Spinal cord (tissue), 10 donors: ENCODE measurements at places on chromosomes 5 and 9. TPM values are rescaled to one million over a fixed set of nuclear protein-coding genes. Genes with fewer than 3 reads are reported as not detected.

LHX6 gene
- 0.99 TPM for total RNA-seq

NUTM2G gene
- not detected for total RNA-seq

SYK gene
- 10.4 TPM for total RNA-seq

C9 gene
- total RNA-seq: 0.10 TPM

RGP1 gene
- total RNA-seq: 21.2 TPM

PCDHGB5 gene
- 17.5 TPM for total RNA-seq

NRARP gene
- total RNA-seq: 3.2 TPM

SHISAL2B gene
- total RNA-seq: 0.72 TPM

SLC34A1 gene
- not detected for total RNA-seq

PCDH12 gene
- 12.9 TPM for total RNA-seq

PCDHB4 gene
- total RNA-seq: 3.2 TPM

TAS2R1 gene
- total RNA-seq: 0.69 TPM

ZFP2 gene
- total RNA-seq: 7.7 TPM

CDC20B gene
- 1.9 TPM for total RNA-seq

SLU7 gene
- 44.7 TPM for total RNA-seq

DCANP1 gene
- total RNA-seq: 0.10 TPM

ANKRD55 gene
- 3.9 TPM for total RNA-seq

ZFAND5 gene
- total RNA-seq: 217 TPM

LMNB1 gene
- total RNA-seq: 38.6 TPM

HSPB3 gene
- 0.33 TPM for total RNA-seq

ANKRD18B gene
- total RNA-seq: 7.3 TPM

PCDHA9 gene
- 4.1 TPM for total RNA-seq

ZNF462 gene
- 47.6 TPM for total RNA-seq

CCNO gene
- total RNA-seq: 2.3 TPM

OBP2B gene
- total RNA-seq: not detected

GFI1B gene
- 0.50 TPM for total RNA-seq
